ENCODE measurements at places on chromosomes 5 and 9. TPM values are rescaled to one million over a fixed set of nuclear protein-coding genes. Genes with fewer than 3 reads are reported as not detected.

The SLC25A25 gene
- 94.8 TPM for total RNA-seq

The TMEM215 gene
- not detected for total RNA-seq

The CDC14B gene
- 11.7 TPM for total RNA-seq

The TMEM141 gene
- total RNA-seq = 376 TPM

The NRG2 gene
- not detected for total RNA-seq

The GLDC gene
- not detected for total RNA-seq

The SDHA gene
- total RNA-seq = 273 TPM

The FAM221B gene
- total RNA-seq = 0.16 TPM

The OGN gene
- total RNA-seq = not detected

The OTP gene
- not detected for total RNA-seq

The TBC1D13 gene
- total RNA-seq = 25.4 TPM

The BSPRY gene
- total RNA-seq = 31.5 TPM

The DNAJB5 gene
- 2.1 TPM for total RNA-seq

The TSSK1B gene
- not detected for total RNA-seq

The UNC13B gene
- 11.8 TPM for total RNA-seq

The IL33 gene
- 0.03 TPM for total RNA-seq

The SPINK4 gene
- total RNA-seq = 1.3 TPM

The HTR1A gene
- not detected for total RNA-seq

The CNTFR gene
- total RNA-seq = not detected

The INVS gene
- total RNA-seq = 10.4 TPM

The SNCB gene
- total RNA-seq = not detected

The CYLC2 gene
- not detected for total RNA-seq

The PFN3 gene
- not detected for total RNA-seq

The MAMDC2 gene
- total RNA-seq = 2.2 TPM

The ARHGEF39 gene
- 16.2 TPM for total RNA-seq

The IL6ST gene
- 17.7 TPM for total RNA-seq

The EIF4E1B gene
- not detected for total RNA-seq

The ESM1 gene
- not detected for total RNA-seq

The SLC6A18 gene
- total RNA-seq = not detected

The NFX1 gene
- total RNA-seq = 15.2 TPM

The C9orf78 gene
- 37.8 TPM for total RNA-seq

The CXCL14 gene
- total RNA-seq = not detected

The TMEM174 gene
- not detected for total RNA-seq

The OR13C3 gene
- not detected for total RNA-seq

The FOXD4L4 gene
- total RNA-seq = not detected

The DMGDH gene
- not detected for total RNA-seq

The DDX4 gene
- total RNA-seq = not detected

The ACTBL2 gene
- total RNA-seq = 0.16 TPM

Measured in HT-29 (cell line).